Right ventricle myocardium superior (tissue), 1 donor: ENCODE measurements at places on chromosomes 7 and 10. TPM values are rescaled to one million over a fixed set of nuclear protein-coding genes. Genes with fewer than 3 reads are reported as not detected.
A peak's percentile ranks its signal among the peaks of the same experiment; 100 is the strongest.

The ESYT2 gene
- total RNA-seq = 43.8 TPM

The CCDC7 gene
- 19.0 TPM for total RNA-seq

The PPP1R9A gene
- 22.6 TPM for total RNA-seq

The OPALIN gene
- total RNA-seq = not detected

The STAG3 gene
- total RNA-seq = 0.94 TPM

The VWDE gene
- not detected for total RNA-seq

The VAX1 gene
- not detected for total RNA-seq

The LIPK gene
- total RNA-seq = not detected

The ENKUR gene
- not detected for total RNA-seq

The POLR2J3 gene
- 12.0 TPM for total RNA-seq

DNA sequence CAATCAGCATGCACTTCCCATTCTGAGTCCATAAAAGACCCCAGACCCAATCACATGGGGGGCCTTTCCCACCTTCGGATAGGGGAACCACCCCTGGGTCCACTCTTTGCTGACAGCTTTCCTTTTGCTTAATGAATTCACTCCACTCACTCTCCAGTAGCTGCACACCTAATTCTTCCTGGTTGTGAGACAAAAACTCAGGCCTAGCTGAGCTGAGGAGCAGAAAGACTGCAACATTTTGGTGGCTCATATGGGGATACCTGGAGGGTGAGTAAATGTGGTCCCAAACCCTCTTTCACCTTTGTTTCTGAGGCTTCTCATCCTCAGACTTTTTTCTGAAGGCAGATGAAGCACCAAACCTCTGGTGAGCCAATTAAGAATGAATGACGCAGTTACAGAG lies 138.1 kb downstream of the WDR11 start:
- no peak for DNase-seq

DNA sequence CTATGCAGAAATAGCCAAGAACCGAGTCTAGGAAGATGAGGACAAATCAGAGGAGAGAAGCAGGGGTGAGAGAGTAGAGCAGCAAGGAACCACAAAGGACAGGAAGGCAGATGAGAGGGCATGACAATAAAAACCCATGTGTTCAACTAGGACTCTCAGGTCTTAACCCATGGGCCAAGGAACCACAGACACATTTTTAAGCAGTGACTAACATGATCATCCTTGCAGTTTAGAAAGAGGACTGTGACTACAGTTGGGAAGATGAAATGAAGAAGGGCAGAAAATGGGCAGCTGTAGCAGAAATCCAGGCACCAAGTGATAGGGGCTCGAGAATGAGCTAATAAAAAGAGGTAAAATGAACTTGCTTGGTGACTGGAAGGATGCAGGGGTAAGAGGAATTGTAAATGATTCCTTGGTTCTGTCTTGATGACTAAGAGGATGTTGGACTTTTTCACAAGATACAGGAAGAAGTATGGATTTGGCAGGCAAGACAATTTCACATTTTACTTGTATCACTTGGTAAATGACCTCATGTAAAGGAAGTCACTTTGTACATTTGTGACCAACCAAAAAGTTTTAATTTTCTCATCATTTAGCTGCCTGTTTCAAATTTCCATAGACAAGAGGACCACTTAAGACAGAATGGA lies 22.8 kb downstream of the SGMS1 start:
- DNase-seq = no peak

DNA sequence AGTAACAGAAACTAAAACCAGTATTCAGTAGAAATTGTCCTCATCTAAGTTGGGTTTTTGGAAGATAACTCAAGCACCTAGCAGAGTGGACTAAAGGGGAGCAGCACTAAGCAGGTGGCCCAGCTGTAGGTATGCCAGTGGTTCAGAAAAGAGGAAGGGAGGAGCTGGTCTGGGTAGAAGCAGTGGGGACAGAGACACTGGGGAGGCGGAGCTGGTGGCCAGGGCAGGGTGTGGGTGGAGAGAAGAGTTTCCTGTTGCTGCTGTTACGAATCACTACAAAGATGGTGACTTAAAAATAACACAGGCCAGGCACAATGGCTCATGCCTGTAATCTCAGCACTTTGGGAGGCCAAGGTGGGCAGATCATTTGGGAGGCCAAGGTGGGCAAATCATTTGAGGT lies 136.2 kb downstream of the WDR11 start:
- DNase-seq = no peak

GRCh38 chr10:74078037-74078436 lies 72.6 kb downstream of the AP3M1 start:
- no peak for DNase-seq

DNA sequence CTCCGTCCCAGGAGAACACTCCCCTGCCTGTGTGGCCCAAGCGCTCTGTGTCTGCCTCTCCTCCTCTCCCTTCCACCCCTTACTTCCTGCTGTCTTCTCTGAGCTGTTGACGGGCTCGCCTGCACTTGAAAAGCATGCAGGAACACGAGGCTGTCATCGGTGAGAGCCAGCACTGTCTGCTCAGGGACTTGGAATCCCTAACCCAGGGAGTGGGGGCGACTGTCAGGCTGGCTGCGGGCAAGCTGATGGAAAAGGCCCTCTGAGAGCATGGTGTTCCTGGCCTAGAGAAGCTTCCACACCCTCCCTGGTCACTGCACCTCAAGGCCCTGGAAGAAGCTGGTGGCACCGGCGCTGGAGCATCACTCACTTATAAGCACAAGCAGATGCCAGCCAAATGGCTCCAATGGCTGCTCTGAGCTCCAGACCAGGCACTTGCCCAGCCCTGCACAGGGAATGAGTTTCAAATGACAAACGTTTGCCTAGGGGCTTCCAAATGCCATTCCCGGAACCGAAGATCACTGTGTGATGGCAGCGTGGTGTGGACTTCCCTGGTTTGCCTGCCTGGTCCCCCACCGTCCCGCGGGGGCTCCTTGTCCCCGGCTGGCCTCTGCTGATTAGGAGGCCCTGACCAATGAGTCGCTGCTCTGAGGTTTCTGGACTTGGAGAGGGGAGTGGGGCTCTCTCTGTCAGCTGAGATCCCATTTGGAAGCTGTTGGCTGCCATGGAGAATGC lies 56.7 kb upstream of the EBF3 start:
- DNase-seq = no peak

GRCh38 chr7:7970237-7970530 lies 1.6 kb downstream of the GLCCI1 start:
- no peak for DNase-seq

DNA sequence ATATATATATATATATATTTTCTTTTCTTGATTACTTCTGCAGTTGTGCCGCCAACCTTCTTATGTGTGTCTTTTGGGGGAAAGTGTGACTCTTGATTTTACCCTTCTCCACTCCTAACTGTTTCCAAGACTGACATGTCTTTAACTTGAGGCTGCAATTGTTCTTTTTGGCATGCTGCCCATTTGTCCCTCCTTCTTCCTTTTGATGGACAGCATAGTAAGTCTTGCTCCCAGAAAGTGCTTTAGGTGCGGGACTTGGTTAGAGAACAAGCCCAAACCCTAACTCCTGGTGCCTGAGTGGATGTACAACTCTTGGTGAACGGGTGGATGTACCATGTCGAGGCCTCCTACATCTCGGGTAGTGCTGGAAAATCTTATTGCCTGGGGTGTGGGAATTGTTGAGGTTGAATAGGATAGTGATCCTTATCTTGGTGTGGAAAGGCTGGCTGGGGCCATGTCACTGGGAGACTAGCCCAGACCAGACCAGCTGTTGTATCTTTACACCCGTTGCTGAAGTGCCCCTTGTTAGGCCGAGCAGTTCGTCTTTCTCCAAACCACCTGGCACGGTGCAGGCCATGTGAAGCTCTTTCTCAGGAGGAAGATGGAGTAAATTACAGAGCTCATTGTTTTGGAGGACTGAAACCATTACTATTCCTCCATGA lies 16.3 kb downstream of the TCF7L2 start:
- no peak for DNase-seq

DNA sequence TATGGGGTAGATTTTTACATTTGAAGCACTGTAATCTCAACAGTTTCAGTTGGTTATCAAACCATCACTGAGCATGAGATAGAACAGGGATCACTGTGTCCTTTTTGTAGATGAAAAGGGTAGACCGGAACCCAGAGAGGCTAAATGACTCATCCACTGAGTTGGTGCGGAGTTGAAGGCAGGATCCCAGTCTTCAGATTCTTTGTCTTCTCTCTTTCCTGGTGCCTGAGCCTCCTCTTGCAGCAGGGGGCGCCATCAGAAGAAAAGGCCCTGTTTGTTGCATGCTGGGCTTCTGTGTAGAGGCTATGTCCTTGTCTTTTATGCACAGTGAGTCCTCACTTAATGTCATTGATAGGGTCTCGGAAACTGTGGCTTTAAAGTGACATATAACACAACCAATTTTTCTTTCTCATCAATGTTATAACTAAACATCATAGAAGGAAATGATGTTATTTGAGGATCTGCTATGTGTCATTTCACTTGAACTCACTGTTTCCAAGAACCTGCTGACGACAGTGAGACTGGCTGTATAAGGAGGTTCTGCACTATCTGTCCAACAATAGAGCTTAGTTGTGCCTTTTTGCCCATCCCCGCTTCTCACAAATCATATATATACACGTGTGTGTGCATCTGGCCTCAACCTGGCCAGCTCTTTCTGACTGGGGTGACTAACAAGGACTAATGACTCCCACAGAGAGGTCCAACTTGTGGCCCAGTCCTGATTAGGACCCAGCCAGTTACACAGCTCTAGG lies 14.3 kb downstream of the ZNF282 start:
- DNase-seq = no peak

DNA sequence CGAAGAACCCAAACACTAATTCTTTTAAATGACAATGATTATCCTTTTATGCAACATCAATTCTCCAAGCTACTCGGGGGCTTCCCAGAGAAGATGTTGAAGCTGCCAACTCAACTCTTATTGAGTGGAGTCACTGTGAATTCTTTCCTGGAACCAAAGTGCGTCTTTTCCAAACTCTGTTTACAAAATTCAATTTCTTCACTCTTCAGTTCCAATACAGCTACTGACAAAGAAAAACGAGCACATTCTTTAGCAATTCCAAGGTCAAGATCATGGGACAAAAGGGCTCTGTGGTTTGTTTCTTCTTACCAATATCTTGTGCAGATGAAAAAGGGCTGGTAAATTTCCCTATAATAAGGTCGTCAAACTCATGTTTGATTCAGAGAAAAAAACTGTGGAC lies 74.2 kb downstream of the FAS start:
- no peak for DNase-seq

GRCh38 chr7:99473315-99473596 lies 566 bp downstream of the ZNF789 start:
- no peak for DNase-seq

- no peak for DNase-seq
These were observed 3.8 kb downstream of the CYP3A43 start for GRCh38 chr7:99831595-99831994.

GRCh38 chr10:11322698-11323097 lies 288.8 kb downstream of the USP6NL start:
- DNase-seq = no peak

DNA sequence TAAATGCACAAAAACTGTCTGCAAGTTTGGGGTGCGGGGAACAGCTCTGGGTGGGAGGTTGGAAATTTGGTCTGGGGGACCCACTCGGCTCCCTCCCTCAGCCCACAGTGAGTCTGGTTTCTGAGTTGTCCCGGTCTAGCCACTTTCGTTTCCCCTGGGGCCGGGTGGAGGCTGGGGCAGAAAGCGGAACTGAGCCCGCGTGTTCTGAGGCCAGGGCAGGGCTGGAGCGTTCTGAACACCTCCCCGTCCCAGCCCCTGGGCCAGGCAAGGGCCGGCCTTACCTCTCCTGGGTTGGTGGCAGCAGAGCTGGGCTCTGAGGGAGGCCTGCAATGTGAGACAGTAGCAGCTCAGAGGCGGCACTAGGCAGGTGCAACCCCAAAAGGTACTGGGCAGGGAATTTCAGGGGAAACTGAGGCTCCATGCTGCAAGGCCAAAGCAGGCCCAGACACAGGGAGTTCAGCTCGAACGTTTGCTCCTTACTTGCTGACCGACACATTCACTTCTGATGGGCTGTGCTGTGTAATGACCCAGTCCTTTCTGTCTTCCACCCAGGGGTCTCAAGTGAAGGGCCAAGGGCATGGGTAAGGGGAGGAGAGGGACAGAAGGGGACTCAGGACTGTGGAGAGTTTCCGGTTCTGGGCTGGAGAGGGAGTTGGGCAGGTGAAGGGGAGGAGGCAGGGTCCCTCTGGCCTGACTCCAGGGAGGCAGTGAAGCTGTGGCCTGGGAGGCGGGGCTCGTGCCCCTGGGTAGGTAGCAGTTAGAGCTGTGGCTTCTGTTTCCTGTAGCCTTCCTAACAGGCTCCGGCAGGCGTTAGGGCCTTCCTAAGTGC lies 3.0 kb downstream of the IRF5 start:
- DNase-seq = peak; percentile 81

- no peak for DNase-seq
These were observed 60.5 kb upstream of the ZNRF2 start for GRCh38 chr7:30223896-30224295.

DNA sequence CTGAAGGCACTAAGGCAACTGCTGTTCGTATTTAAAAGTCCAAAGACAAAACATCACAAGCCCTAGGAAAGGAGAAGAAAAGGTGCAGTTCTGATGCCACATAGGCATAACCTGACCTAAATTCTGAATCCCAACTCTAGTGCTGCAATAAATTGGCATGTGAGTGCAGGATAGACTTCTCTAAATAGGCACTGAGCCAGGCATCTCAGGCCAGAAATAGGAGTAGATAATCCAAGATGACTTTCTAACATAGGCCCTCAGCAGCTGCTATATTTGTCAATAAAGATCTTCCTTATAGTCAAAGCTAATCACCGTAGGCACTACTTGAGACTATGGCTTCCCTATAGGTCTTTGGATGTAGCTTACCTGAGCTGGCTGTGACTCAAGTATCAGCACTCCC lies 1163.8 kb downstream of the SORCS1 start:
- no peak for DNase-seq
